NAMALWA (cell line): ENCODE measurements at places on chromosomes 13 and 19.

- DNase-seq = peak; percentile 85
Measured at GRCh38 chr13:74289861-74290773, 155.9 kb upstream of the KLF12 start.

DNA sequence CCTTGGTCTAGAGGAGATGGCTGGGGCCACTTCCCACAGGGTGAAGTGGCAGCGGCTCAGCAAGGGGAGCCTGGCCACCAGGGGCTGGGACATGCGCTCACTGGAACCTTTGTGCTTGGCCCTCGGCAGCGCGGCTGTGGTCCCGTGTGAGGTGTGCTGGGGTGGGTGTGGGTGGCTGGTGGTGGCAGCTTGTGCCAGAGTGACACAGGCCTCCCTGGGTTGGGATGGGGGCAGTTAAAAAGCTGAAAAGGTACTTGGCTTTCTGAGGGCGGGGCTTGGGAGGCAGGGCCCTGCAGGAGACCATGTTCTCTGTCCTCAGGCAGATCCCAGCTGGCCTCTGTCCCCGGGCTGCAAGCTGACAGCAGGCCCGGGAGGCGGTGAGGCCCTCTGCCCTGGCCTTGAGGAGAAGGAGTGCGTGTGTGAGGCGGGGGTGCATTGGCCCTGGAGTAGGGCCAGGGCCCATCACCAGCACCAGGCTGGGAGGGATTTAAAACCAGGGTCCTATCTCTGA lies 17.3 kb downstream of the MPND start:
- DNase-seq = no peak

DNA sequence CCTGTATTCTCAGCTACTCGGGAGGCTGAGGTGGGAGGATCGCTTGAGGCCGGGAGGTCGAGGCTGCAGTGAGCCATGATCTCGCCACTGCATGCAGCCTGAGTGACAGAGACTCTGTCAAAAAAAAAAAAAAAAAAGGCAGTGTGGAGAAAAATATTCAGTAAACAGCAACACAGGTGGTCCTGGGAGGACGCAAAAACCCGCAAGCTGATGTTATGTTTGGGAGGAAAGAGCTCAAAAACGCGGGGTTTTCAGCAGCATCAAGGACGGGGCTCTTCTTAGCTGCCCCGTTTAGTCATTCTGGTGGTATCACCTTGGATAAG lies 599 bp upstream of the ZNF784 start:
- no peak for DNase-seq

GRCh38 chr19:49807058-49807903 lies 5.8 kb downstream of the FUZ start:
- peak; percentile 61 for DNase-seq

DNA sequence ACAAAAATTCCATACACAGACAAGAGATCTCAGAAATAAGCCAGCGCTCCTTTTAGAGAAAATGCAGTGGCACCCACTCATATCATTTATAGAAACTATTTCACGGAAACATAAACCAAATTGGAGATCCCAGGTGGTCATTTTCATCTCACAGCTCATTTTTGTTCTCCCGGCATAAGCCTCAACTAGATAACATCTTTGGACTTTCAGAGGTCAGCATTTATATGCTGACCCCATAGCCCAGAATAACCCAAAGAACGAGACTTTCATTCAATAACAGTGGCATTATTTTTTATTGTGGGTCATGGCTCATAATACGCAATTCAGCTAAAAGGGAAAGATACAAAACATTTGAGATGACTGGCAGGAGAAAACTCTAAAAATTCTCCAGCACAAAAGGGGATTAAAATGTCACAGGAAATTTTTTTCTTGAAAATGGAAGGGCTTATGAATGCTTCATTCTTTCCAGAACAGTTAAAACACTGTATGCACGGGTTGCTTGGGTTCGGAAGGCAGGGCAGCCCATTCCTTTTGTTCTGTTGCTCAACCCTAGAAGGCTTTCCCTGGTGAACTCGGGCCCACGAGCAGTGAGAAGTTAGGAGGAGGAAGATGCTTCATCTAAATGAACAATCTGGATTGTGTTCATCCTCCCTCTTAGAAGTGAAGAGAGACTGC lies 24.0 kb downstream of the STARD13 start:
- no peak for DNase-seq

DNA sequence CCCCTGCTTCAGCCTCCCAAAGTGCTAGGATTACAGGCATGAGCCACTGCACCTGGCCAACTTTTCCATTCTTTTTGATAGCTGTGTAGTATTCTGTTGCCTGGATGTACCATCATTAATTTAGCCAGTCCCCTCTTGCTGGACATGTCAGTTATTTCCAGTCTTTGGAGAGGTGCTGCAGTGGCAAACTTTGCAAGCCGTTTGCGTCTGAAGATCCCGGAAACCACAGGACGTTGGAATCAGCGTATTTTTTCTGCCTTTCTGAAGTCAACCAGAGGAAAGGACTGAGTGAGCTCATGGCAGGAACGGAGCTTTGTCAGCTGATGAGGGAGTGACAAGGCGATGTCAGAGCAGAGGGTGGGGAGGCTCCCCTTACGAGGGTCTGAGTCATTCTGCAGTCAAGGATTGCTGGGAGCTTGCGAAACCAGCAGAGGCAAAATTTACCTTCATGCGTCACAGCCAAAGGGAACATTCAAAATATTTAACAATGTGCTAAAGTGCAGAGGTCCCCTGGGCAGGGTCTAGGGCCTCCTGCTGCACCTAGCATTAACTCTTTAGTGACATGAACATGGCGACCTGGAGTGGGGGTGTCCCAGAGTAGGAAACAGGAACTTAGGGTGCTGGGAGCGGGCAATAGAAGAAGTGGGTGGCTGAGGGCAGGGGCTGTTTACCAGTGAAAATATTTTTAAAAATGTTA lies 5.6 kb downstream of the C5AR1 start:
- no peak for DNase-seq

DNA sequence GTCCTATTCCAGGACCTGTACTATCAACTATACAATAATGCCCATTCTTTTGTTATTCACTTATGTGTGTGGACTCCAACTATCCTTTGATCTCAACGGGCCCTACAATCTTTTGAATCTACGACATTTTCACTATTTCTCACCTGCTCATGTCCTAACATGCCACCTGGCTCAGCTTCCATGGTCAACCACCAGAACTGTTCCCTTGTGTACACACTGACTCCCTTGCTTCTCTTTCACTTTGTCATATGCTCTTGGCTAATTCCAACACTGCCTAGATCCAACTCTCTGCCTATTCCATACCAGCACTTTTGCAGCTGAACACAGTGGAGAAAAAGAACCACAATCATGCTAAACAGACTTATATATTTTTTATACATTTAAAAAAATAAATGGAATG lies 53.1 kb downstream of the MICU2 start:
- no peak for DNase-seq

- no peak for DNase-seq
Measured at GRCh38 chr13:40409278-40409677, 257.2 kb downstream of the FOXO1 start.

- DNase-seq = no peak
Measured at GRCh38 chr13:102020611-102021216, 381.1 kb downstream of the FGF14 start.

DNA sequence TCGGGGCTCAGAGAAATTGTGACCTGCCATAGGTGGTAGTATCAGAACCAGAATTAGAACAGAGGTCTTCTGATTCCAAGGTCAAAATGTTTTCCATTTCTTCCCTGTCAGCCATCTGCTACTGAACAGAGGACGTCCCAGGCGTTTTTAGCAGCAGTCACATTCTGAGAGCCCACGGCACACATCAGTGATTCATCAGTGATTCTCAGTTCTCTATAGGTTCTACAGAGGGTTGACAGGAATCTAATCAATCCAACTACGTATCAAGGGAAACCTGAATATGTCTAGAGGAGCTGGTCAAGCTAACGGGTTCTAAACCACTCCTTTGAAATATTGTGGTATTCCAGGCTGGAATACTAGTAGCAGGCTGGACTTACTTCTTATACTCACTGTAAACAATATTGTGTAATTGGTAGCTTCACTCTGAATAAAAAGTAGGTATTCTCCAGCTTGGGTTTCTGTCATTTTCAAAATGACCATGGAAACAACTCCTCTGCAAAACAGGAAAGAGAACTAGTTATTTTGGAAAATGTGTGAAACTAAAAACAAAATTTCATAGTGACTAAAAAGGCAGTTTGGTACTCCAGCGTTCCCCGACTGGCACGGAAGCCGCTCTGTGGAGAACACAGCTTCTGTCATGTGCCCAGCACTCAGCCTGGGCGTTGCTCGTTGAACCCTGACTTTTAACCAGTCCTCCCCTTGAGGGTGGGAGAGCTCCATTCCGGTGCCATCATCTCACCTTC lies 43.2 kb downstream of the FLT3 start:
- no peak for DNase-seq

- no peak for DNase-seq
Measured at GRCh38 chr13:86960876-86961275, 710.3 kb upstream of the SLITRK5 start.

DNA sequence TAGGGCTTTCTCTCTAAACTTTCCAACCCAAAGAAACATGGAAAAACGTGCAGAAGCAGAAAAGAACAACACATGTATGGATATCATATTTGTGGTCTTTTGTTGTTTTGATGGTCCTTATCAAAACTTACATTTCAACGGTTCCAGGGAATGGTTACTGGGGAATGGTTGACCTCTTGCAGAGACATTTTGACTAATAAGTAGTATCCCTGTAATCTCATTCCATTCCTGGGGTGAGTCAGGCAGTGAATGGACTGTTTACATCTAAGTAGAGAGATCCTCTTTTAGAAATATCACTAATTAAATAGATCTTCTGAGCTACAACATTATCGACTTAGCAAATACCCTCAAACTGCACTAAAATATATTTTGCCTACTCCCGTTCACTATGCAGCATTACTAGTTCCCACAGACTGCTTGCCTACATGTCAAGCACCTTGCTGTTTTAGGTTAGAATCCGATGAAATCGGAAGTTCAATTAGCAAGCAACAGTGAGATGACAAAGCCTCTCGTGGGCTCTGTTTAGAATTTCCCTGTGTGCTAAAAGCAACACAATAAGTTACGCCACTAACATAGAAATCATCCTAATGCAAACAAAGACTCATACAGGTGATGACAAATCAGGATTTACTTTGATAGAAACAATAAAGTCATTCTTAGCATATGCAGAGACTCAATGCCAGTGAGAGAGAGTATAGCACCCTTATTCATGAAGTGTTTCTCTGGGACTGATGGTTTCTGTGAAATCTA lies 797.7 kb upstream of the ARGLU1 start:
- DNase-seq = no peak

- DNase-seq = no peak
Measured at GRCh38 chr13:100124265-100124664, 35.4 kb downstream of the PCCA start.

- no peak for DNase-seq
Measured at GRCh38 chr19:2042485-2043250, 8.4 kb downstream of the MKNK2 start.

DNA sequence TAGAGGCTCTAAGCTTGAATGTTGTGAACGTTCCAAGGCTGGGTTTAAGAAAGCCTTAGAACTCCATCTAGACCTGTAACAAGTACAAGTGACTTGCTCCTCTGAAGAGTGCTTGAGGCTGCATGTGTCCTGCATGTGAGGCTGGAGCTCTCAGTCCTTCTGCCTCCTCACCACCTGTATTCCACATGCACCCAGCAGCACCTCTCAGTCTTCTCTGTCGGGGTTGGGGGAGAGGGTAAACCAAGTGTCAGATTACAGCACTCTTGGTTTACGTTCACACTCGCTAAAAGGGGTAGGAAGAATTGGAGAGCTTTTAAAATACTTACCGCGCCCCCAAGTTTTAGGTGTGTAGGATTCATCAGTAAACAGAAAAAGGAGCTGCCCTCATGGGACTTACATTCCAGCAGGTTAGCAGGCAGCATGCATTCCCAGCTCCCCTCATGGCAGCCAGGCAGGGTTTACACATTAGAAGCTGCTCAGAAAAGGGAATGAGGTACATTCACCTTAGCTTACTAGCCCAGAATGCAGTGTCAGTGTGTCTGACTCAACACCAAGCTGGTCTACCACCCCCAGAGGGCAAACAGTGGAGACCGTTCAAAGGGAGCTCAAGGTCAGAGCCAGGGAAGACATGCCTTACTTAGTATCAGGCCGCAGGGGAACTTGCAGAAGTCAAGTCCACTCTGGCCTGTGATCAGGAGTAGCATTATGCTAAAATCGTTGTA lies 248.1 kb downstream of the PCCA start:
- DNase-seq = no peak
